Esophagus (tissue), 2 donors: ENCODE measurements at places on chromosomes 6 and 20. TPM values are rescaled to one million over a fixed set of nuclear protein-coding genes. Genes with fewer than 3 reads are reported as not detected.

The IPCEF1 gene
- polyA plus RNA-seq: 0.35 TPM

The RREB1 gene
- polyA plus RNA-seq: 13.0 TPM

The OTOR gene
- not detected for polyA plus RNA-seq

The BANF2 gene
- not detected for polyA plus RNA-seq

The FRMD1 gene
- 0.02 TPM for polyA plus RNA-seq

The NRSN1 gene
- not detected for polyA plus RNA-seq

The GABRR1 gene
- 0.20 TPM for polyA plus RNA-seq

The DLL1 gene
- 12.5 TPM for polyA plus RNA-seq

The TBC1D32 gene
- 1.1 TPM for polyA plus RNA-seq

The TMEM239 gene
- polyA plus RNA-seq: not detected

The CGAS gene
- polyA plus RNA-seq: 2.3 TPM

The SUPT3H gene
- 2.8 TPM for polyA plus RNA-seq

The SLC16A10 gene
- 0.41 TPM for polyA plus RNA-seq

The HDAC2 gene
- 34.0 TPM for polyA plus RNA-seq

The PRDM1 gene
- polyA plus RNA-seq: 37.6 TPM

The SEC23B gene
- polyA plus RNA-seq: 5.8 TPM

The TNF gene
- 2.4 TPM for polyA plus RNA-seq

The PNPLA1 gene
- polyA plus RNA-seq: 0.02 TPM

The PHF1 gene
- polyA plus RNA-seq: 27.3 TPM

The NINL gene
- 9.9 TPM for polyA plus RNA-seq

The HLA-DMB gene
- 7.3 TPM for polyA plus RNA-seq
